AG10803 (cell line): ENCODE measurements at places on chromosomes 1 and 21.

- no peak for DNase-seq
Measured at GRCh38 chr1:67393240-67393639, 37.0 kb downstream of the SERBP1 start.

DNA sequence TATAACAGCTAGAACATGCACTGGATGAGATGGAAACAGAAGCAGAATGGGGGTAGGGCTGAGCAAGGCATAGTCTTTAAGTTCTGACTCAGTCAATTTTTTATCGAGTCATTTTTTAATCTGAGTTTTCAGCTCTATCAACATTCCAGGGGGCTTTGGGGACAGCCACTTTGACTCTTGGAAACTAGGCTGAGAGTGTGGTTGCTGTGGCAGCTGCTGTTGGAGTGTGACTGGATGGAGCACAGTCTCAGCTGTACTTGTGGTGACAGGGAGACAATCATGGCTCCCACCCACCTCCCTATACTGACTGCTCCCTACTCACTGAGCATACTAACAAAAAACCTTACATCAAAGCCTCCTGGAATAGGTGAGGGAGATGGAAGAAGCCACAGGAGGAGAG, 25.0 kb downstream of the GJA5 start:
- no peak for DNase-seq

GRCh38 chr1:18256282-18257235, 149.0 kb downstream of the IGSF21 start:
- peak; percentile 4 for DNase-seq

DNA sequence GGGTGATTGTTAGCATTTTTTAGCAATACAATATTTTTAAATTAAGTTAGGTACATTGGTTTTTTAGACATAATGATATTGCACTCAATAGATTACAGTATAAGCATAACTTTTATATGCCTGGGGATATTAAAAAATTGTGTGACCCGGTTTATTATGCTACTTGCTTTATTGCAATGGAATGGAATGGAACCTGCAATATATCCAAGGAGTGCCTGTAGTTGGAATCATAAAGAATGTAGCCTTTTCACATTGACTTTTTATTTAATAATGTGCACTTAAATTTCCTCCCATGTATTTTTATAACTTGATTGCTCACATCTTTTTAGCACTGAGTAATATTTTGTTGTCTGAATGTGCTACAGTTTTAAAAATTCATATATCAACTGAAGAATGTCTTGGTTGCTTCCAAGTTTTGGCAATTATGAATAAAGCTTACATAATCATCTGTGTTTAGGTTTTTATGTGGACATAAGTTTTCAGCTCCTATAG, 49.2 kb downstream of the CAMSAP2 start:
- DNase-seq: no peak

DNA sequence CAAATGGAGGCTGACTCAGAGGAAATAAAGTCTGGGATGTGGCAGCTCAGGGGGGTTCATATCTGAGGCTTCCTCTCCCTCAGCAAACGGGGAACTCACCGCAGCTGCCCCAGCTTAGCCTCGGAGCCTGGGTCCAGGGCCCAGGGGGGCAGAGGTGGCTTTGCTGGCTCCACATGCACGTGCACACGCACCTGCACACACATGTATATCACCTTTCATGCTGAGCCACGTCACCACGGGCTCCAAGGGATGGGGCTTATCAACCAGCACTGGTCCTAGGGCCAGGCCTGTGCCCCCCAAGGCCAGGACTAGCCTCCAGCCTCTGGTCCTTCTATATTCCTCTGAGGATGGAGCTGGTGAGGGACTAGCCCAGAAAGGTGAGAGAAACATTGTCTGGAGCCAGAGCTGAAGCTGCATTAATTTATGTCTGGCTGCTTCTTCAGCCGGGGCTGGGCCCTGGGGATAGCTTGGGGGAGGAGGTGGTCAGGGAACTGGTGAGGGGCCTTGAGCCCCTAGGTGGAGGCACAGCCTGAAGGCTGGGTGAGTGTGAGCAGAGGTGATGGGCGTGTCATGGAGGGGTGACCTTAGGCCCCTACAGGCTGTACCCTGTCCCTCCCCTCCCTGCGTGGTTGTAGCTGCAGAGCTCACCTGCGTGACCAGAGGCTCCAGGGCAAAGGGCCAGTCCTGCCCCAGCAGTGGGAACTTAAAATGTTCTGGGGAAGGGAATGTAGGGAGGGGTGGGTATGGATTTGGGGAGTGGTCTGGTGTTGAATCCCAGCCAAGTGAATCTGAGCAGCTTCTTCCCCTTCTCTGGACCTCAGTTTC, 520.8 kb downstream of the PTPRU start:
- no peak for DNase-seq

DNA sequence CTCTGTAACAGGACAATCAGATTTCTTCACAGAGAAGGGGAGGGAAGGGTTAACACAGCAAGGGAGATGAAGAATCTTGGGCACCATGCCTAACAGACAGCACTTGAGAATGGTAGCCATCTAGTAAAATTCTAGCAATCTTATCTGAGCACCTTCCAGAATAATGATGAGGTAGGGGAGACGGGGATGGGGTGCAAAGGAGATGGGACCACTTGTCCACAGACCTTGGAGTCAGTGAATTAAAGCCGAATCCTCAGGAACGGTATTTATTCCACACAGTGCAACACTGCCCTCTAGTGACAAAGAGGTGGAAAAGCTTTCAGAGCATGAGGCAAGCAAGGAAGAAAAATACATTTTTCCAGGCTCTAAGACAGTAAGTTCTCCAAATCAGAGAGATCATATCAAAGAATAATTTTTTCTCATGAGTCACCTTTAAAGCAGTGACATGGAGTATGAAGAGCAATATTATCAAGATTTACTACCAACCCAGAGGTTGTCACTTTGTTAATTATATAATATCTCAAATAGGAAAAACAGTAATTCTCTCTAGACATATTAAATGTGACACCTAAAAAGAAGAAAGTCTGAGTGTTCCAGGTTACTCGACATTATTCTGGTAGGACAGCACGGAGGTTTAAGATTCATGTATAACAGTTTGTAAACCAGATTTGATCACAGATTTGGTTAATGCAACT, 43.3 kb upstream of the LPAR3 start:
- DNase-seq: peak; percentile 69

GRCh38 chr1:244841273-244841927, 5.9 kb downstream of the COX20 start:
- no peak for DNase-seq

GRCh38 chr1:230330157-230330556, 96.0 kb downstream of the PGBD5 start:
- no peak for DNase-seq

- DNase-seq: no peak
Measured at GRCh38 chr1:99069146-99069545, 64.5 kb upstream of the PLPPR5 start.

DNA sequence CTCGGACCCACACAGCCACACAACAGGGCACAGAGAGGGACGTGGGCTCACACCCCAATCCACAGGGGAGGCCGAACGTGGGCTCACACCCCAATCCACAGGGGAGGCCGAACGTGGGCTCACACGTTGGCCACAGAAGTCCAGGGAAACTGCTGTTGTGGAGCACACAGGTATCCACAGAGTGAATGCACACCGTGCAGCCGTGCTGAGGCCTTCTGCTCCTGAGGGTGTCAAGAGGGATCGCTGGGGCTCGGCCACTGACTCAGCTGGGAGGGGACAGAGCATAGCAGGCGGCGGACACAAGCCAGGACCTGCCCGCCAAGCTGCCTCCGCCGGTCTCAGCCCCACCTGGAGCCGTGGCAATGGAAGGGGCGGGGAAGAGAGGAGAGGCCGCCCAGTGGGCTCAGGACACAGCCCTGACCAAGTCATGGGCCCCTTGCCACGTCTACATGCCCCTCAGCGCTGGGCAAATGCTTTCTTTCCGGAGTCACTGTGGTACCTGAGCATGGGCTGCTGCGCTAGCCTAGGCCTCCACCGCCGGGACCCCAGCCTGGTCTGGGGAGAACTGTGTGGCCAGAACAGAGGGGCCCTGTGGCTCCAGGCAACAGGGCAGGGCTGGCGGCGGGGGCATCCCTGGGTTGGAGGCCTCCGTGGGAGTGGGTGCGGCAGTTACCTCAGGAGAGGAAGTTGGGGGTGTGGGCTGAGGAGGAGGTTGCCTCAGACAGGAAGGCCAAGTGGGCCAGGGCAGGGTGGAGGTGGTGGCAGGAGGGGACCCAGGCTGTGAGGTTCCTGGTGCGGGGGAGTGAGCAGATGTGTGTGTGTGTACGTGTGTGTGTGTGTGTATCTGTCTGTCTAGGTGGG, 1.2 kb downstream of the SYTL1 start:
- no peak for DNase-seq

DNA sequence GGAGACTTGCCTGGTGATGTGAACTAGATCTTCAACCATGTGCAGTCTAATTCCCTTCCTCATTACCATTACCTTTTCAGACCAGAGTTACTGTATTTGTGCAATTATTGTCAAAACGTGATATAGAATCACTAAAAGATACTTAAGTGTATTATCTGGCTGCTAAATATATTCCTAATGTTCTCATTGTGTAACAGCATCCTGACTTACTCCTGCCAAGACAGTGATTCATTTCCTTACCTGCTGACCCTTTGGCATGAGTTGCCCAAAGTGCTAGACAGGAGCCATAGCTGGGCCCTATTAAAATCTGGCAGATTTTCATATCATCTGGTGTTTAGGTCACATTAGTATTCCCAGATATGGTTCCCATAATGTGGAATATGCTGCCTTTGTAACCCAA, 598.3 kb upstream of the CAMK1G start:
- peak; percentile 4 for DNase-seq

DNA sequence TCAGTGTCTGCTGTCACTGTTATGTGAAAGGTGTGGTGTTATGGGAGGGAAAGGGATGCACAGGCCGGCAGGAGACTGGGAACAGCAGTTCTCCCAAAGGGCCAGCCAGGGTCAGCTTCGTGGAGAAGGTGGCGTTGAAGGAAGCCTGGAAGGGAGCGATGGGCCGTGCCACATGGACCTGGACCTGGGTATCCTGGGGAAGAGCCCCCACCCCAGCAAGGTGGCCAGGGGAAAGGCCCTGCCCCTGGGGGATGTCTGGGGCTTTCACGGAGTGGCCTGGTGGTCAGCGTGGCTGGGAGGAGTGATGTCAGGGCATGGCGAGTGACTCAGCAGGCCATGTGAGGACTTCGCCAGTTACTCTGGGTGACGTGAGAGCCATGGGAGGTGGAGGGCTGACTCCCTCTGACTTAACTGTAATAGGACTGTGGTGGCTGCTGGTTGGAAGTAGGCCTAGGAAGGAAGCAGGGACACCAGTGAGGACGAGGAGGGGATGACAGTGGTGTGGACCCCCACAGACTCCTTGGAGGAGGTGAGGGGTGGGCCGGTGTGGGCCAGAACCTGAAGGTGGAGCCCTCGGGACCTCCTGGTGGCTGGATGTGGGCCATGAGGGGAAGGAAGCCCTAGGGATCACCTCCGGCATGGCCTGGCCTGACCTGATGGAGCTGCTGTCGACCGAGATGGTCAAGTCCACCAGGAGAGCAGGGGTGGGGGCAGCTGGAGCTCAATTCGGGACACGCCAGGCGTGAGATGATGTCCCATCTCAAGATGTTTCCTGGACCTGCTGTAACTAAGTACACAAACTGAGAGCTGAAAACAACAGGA, 54.5 kb downstream of the BACE2 start:
- no peak for DNase-seq

DNA sequence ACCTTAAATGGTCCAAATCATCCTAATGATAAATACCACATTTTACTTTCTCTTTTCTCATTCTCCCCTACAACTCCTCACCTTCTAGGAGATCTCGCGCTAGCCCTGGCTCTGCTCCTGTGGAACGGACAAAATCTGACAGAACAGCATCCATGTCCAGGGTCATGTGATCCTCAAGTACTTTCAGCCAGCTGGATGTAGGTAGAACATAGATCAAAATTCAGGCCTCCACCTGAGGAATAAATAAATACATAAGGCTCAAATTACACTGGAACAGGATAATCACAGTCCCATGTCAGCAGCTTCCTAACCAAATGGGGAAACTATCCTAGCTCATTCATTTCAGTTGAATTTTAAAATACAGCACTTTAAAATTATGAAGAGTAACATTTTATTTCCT, 33.2 kb downstream of the OTUD7B start:
- DNase-seq: no peak

DNA sequence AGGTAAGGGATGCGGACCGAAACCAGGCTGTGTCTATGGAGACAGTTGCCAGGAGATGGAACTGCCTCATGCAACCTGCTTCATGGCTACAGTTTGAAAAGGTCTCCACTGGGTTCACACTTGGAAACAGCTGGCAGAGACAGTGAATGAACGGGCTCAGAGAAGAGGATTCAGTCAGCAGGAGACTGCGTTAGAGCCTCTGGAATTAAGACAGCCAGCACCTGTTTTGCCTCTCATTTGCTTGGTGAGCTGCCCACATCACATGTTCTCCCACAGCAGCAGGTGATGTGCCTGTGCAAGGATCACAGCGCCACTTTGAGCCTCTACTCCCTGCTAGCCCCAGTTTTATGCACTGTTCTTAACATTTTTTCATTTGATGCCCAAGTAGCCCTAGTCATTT, 321.0 kb downstream of the PLPP3 start:
- no peak for DNase-seq

DNA sequence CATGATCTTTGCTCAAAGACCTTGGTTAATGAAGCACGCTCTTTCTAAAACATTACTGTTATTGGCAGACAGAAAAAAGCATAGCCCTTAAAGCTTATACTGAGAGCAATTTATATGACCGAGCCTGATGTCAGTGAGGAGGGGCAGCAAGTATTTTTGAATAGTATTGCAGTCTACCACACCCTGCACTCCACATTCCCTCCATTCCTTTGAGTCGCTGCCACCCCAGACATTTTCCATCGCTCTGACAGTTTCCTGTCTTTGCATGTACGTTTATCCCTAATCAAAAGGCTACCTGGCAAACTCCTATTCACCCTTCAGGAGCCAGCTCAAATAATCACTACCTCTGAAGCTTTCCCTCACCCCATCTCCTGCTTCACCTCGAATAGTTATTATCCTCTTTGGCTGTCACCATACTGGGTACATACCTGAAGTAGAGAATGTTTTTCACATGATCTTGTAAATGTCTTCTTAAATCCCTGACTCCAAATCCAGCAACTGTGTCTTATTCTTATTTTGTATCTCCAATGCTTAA, 5.5 kb upstream of the JUN start:
- DNase-seq: peak; percentile 11

GRCh38 chr1:233614173-233614742, 352 bp downstream of the KCNK1 start:
- peak; percentile 45 for DNase-seq

- no peak for DNase-seq
Measured at GRCh38 chr1:106768077-106768476, 288.4 kb upstream of the PRMT6 start.

DNA sequence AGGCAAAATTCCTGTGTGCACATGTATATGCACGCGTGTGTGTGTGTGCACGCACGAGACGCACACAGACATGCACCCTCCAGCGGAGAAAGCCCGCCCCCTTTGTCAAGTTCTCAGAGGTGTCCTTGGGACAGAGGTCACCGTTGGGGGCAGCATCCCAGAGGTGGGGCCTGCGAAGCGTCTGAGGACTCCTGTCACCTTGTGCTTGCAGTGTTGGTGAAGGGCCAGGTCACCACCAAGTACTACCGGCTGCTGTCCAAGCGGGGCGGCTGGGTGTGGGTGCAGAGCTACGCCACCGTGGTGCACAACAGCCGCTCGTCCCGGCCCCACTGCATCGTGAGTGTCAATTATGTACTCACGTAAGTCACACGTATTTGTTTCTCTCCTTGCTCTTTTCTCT, 42.6 kb downstream of the SIM2 start:
- no peak for DNase-seq

- no peak for DNase-seq
Measured at GRCh38 chr1:228508840-228509415, 21.7 kb downstream of the RNF187 start.

- no peak for DNase-seq
Measured at GRCh38 chr1:3639397-3639911, 10.4 kb downstream of the WRAP73 start.
